Endodermal cell (in vitro differentiated cells): ENCODE measurements at places on chromosomes 13 and 19. TPM values are rescaled to one million over a fixed set of nuclear protein-coding genes. Genes with fewer than 3 reads are reported as not detected.

The OR4F17 gene
- total RNA-seq, result not detected in 2 replicates

The ZNF763 gene
- 3.6 and 4.4 TPM in 2 replicates for total RNA-seq

The CGB2 gene
- not detected in 3 replicates for total RNA-seq

The VSTM2B gene
- total RNA-seq, result not detected in 3 replicates

The TTC9B gene
- not detected in 2 replicates for total RNA-seq

DNA sequence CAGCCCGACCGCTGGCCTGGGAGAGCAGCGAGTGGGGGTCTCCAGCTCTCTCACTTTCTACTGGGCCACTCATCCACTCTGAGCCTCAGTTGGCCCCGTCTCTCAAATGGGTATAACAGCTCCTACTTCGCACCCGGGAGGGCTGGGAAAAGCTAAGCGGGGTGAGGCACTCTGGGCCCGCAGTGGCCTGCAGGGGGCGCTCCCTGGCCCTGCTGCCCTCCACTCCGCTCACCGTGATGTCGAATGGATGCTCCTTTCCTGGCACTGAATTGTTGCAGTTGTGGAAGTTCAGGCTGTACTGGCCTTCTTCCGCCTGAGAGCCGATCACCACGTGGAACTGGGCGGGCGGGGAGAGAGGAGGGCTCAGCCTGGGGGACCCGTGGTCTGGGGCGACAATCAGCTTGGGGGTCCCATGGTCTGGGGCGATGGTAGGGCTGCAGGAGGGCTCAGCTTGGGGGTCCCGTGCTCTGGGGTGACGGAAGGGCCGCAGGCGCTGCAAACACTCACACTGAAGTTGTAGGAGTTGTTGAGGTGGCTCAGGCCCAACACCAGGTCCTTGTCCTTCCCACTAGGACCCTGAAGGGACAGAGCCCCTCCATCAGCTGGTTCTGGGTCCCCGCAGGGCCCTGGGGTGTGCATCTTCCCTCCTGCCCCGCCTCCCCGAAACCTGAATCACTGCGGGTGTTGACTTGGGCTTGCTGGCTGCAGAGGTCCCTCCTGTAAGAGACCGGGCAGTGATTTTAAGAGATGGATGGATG lies 3.9 kb downstream of the GPR108 start:
- H3K4me1 ChIP-seq, result no peaks in the 10 kb centered on the region
- no peak overlapping the region for H3K27ac ChIP-seq
- no peaks in the 10 kb centered on the region for H3K27me3 ChIP-seq
- H3K4me3 ChIP-seq, result no peak overlapping the region

DNA sequence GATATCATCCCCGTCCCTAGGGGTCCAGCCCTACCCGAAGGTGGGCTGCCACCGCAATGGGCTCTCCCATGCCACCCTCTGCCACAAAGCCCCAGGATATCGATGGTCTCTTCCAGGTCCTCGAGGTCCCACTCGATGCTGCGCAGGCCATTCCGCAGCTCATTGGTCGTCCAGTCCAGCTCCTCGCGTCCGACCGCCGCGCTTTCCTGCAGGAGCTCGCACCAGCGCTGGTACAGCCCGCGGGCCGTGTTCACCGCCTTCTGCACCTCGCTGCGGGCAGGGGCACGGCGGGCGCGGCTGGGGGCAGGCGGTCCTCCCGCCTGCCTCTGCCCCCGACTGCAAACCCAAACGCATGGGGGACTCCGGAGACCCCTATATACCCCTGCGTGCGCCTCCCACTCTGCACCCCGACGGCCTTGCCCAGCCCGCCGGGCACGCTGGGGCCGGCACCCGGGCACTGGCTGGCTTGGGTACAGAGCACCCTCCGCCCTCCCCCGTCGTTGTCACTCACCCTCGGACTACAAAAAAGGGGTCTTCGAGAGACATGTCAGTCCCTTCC lies 468 bp downstream of the STX10 start:
- no peak overlapping the region for H3K27ac ChIP-seq
- DNase-seq, result peak; percentile 81
- peak overlapping the region; percentile 99 for H3K4me3 ChIP-seq
- no peaks in the 10 kb centered on the region for H3K4me1 ChIP-seq
- H3K27me3 ChIP-seq, result no peaks in the 10 kb centered on the region

DNA sequence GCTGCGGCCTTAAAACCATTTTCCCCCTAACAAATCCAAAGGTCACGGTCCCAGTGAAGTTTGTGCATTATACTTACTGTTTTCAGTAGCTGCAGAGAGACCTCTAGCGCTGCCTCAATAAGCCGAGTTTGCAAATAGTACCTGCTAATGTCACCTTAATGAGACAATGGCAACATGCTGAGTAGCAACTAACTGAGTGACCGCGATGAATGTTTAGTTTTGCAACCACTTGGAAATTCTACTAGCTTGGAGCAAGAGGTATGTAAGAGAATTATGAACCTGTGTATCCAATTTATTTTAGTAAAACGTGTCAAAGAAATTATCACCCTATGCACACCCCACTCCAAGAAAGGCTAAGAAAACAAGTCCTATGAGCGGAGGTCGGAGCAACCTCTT lies 1.2 kb downstream of the KPNA3 start:
- peak overlapping the region; percentile 98 for H3K4me3 ChIP-seq
- no peaks in the 10 kb centered on the region for H3K27me3 ChIP-seq
- peak; percentile 69 for DNase-seq
- peaks cover 2% of the 10 kb centered on the region for H3K4me1 ChIP-seq
- no peaks in the 10 kb centered on the region for H3K36me3 ChIP-seq
- peak overlapping the region; percentile 98 for H3K27ac ChIP-seq

GRCh38 chr19:41626877-41627276 lies at the start of gene CEACAM4:
CEACAM4 (minus strand) TSS chr19:41627074; CDS start chr19:41626963, 111 bp downstream.
- no peaks in the 10 kb centered on the region for H3K4me1 ChIP-seq
- H3K4me3 ChIP-seq, result no peak within 1 kb of the TSS
- peak; percentile 20 for DNase-seq
- H3K27me3 ChIP-seq, result no peaks in the 10 kb centered on the region

DNA sequence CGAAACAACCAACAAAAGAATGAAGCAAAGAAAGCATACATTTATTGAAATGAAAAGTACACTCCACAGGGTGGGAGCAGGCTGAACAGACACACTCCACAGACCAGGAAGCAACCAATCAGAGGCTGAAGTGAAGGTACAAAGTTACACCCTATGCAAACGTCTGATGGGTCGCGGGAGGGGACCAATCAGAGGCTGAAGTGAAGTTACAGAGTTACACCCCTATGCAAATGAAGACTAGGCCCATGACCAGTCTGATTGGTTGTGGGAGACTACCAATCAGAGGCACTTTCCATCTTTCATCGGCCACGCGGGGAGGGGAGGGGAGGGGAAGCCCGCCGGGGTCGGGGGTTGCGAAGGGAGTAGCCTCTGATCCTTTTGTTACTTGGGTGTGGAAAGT lies 12.4 kb upstream of the FBL start:
- no peaks in the 10 kb centered on the region for H3K36me3 ChIP-seq
- no peak overlapping the region for H3K4me3 ChIP-seq
- no peak overlapping the region for H3K27ac ChIP-seq
- no peaks in the 10 kb centered on the region for H3K27me3 ChIP-seq
- no peaks in the 10 kb centered on the region for H3K4me1 ChIP-seq

DNA sequence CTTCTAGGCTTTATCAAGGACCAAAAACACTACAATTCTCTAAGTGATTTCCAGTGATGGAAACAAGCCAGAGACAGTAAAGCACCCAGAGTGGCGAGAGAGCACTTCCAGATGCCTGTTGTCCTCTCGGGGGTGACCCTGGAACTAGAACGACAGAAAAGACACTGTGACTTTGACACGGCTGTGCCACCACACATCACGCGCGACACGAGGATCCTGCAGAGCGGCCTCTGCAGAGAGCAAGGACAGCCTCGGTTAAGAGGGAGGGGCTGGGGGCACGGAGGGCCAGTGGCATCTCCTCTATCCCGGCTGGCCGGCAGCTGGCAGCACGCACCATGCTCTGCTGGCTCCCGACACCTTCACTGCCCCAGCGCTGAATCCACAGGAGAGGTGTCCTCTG lies 42.3 kb downstream of the SUGP2 start:
- peaks cover 40% of the 10 kb centered on the region for H3K36me3 ChIP-seq
- no peaks in the 10 kb centered on the region for H3K27me3 ChIP-seq
- H3K4me1 ChIP-seq, result no peaks in the 10 kb centered on the region
- no peak overlapping the region for H3K4me3 ChIP-seq

DNA sequence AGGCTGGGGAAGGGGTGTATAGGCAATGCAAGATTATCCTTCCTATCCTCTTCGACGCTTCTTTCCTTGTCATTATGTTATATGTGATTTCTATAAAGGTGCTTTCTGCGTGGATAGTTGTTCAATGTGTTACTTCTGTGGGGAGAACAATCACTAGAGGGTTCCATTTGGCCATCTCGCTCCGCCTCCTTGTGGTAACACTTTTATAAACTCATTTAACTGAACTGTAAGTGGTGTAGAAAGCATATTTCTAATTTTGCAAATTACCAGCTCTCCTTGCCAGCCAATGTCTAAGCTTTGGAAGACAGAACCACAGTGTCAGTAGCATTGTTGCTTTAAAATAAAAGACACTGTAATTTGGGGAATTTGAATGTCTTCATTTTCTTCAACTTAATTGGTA lies 1093.7 kb upstream of the MIR17HG start:
- H3K27ac ChIP-seq, result no peak overlapping the region
- H3K27me3 ChIP-seq, result no peaks in the 10 kb centered on the region
- no peak for DNase-seq
- H3K4me1 ChIP-seq, result no peaks in the 10 kb centered on the region
- H3K36me3 ChIP-seq, result no peaks in the 10 kb centered on the region
